ENCODE measurements at places on chromosomes 6 and 20.

DNA sequence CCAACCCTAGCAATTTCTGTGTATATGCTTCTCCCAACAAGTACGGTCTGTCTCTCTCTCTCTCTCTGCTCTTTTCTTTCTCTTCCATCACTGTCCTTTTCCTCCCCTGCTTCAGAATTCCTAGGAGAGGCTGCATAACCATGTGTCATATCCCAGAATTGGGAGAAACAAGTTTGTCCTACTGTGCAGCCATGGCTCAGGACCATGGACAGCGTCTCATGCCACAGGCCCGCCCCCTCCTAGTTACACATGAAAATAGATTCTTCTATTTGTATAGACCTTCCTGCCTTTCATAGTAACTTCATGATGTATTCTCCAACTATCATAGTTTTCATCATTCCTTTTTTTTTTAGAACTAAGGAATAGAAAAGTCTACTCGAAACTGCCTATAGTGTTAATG, 98.0 kb downstream of the FNDC1 start:
- no peak for DNase-seq

- no peak for DNase-seq
These were observed 7.3 kb downstream of the NPBWR2 start for GRCh38 chr20:64099880-64100565.

DNA sequence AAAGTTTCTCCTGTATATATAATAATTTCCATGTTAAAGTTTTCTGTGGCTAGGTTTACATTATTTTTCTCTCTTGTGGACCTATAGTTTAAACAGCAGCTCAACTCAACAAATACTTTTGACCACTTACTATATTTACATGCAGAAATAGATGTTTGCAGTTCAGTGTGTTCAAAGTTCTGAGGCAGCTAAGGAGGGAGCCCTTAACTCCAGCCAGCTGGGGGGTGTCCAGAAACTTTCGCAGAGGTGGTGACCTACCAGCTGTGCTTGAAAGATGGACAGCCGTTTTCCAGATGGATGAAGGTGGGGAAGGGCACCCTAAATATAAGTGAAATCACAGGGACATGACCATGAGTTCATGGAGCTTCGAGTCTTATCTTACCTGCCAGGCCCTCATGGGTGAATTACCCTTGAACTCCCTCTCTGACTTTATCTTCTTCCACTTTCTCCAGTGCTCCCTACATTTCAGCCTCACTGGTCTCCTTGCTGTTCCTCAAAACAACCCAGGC, 33.4 kb downstream of the DHX35 start:
- DNase-seq = no peak

GRCh38 chr6:31528307-31528777, 420 bp upstream of the MCCD1 start:
- no peak for DNase-seq

- no peak for DNase-seq
These were observed 106.8 kb upstream of the PDE10A start for GRCh38 chr6:165769884-165770283.

DNA sequence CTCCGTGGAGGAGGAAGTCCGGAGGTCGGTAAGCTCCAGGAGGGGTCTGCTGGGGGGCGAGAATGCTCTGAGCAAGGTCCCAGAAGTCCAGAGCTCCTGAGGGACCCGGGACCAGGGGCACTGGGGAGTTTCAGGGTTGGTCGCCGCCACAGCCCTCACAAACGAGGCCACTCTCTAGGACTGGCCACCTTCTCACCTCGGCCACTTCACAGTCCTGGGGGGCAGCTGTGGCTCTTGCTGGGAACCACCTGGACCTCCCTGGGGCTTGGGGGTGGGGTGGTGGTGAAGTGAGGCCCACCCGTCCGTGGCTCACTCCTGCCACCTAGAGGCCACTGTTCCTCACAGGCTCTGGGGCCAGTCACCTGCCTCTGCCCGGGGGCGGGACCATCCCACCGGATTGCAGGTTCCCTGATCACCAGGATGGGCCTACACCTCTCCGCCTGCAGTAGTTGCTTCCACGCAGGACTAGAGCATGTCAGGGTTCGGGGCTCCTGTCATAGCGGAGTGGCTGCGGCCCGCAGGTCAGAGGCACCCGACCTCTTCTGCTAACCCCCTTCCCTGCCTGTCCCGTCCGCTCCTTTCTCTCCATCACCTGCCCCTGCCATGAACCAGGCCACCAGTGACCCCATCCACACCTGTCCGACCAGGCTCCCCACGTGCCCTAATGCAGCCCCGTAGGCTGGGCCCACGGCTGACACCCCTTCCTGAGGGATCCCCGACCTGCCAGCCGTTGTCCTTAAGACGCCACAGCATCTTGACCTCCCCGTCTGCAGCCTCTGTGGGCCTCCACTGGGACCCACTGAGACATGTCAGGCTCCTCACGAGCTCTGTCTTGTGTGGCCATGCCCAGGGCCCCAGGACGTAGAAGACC, 5.1 kb upstream of the TCEA2 start:
- peak; percentile 52 for DNase-seq

GRCh38 chr20:36862857-36863668, 12.9 kb upstream of the TLDC2 start:
- DNase-seq = no peak

DNA sequence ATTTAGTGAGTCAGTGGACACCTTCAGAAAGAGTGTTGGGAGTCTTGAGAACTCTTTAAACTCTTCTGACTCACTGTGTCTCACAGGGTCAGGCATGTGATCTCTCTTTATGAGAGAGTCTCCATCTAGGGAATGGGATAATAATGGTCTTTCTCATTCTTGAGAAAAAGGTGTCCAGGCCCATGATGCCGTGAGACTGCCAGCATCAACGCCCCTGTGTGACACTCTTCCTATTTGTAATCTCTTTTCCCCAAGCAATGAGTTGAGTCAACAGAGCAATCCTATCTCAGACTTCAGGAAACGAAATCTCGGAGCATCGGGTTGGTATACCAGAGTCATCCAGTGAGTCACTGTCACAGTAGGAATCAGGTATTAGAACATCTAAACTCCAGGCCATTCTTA, 82.3 kb upstream of the BMP2 start:
- DNase-seq = no peak

DNA sequence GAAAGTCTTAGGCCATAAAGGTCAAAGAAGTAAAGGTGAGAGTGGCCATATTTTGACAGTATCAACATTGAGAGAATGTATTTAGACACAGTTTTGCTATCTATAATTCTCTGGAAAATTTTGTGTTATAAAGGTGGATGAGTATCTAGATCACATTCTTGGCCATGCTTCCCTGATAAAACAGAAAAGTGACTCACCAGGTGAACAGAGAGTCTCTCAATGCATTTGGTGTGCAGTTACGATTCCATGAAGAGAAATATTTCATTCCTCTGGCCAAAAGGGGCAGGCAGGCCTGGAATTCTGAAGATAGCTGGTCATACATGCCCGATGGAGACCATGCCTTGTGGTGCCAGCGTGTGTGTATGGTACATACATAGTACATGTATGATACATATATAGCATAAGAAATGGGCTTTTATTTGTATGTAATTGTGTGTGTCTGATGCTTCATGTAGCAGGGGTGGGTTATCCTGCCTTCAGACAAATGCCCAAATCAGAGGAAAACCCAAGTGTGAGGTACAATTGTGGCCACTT, 164.0 kb downstream of the SOBP start:
- DNase-seq = no peak

- DNase-seq = no peak
These were observed 5.2 kb upstream of the ZC3H12D start for GRCh38 chr6:149489967-149490366.

DNA sequence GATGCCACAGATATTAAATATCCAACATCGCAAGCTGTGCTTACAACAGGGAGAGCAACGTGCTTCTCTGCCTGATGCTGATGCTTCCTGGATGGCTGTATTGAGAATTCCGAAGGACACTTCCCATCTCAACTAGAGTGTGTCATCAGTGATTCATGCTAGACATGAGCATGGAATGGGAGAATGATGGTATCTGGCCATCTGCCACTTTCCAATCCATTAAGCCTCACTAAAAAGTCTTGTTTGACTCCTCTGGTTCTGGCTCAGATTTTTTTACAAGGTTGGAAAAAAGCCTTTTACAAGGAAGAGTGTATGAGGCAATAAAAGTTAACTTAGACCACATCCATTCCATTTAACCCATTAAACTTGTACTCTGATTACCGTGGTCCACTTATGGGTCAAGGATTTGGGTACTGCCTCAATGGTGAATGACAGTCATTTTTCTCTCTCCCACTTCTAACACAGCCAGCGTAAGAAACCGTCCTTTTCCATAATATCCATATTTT, 265.3 kb downstream of the UST start:
- peak; percentile 76 for DNase-seq

DNA sequence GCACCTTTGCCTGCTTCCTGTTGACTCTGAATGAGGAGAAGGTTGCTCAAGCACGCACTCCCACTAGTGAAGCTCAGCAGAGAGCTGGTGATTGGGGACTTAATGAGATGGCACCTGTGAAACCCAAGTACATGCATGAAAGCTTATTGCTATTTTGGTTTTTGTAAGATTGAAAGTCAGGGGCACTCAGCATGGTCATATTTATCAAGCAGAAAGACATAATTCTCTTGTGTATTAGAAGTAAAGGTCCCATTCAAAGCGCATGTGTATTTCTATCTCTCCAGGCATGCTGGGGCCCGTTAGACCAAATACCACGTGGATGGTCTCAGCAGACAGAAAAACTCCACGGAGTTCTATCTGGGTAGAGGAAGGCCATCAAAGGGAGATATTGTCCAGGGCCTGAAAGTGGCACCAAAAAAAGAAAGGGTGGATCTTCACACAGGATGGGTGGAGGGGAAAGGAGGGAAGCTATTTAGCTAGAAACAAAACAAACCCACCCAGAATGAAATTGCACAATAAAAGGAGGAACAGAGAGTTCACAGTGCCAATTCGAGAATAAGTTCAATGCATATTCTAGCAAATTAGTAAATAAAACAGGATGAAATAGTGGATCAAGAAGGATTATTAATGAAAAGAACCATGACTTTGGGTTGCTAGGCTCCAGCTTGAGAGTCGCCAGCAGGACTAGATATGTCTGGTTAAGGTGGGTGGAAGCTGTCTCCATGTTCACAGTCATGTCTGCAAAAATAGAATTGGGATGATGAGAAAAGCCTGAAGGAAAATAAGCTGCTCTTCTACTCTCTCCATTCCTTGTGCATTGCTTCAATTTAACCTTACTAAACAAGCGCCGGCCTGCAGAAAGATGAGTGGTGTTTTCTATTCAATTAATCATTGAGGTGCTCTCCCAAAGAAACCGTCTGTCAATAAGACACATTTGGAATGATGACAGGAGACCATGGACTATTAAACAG, 224.9 kb upstream of the DTNBP1 start:
- DNase-seq = no peak

- no peak for DNase-seq
These were observed 135.9 kb downstream of the OLIG3 start for GRCh38 chr6:137358273-137358672.

GRCh38 chr6:74366634-74367033, 670.6 kb downstream of the CD109 start:
- no peak for DNase-seq

- no peak for DNase-seq
These were observed 6.4 kb upstream of the NCOA7 start for GRCh38 chr6:125784365-125784764.

DNA sequence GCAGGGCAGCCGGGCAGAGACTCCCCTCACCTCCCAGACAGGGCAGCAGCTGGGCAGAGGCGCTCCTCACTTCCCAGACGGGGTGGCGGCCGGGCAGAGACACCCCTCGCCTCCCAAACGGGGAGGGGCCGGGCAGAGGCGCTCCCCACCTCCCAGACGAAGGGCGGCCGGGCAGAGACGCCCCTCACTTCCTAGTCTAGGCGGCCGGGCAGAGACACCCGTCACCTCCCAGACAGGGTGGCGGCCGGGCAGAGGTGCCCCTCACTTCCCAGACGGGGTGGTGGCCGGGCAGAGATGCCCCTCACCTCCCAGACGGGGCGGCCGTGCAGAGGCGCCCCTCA, 6.6 kb upstream of the PRIM2 start:
- DNase-seq = no peak

GRCh38 chr20:5357946-5358345, 41.2 kb upstream of the PROKR2 start:
- DNase-seq = no peak

DNA sequence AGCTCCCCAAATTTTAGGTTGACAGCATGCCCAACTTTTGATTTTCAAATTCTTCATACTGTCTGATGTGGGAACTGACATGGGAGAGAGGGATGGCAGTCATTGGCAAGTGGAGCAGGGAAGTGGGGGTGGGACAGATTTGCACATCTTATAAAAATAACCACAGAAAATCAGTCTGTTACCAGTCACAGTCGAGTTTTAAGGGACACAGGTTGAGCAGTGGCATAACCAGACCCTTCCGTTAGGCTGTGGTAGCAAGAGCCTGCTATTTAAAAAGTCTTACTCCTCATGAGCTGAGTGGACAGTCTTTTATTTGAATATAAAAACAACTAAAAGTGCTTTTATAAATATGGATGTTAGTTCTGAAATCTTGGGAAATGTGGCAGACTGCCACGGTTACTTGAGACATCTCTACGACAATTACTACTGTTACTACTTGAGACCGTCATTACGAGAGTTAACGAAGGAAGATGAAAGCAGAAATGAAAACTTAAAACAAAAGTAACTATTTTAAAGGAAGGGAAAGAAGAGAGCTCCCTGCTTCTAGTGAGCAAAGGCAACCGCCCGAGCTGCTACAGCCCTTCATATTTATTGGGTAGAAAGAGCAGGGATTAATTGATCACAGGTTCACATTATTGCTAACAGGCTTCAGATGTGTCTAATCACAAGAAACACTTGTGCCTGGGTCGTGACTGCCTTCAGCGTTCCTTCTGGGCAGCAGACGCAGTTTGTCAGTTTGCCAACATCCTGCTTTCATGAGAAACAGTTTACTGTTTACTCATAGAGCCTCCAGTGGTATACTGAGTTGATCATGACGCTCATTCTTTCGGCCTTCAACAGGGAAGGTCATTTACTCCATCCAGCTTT, 71.3 kb downstream of the EFHC1 start:
- no peak for DNase-seq

DNA sequence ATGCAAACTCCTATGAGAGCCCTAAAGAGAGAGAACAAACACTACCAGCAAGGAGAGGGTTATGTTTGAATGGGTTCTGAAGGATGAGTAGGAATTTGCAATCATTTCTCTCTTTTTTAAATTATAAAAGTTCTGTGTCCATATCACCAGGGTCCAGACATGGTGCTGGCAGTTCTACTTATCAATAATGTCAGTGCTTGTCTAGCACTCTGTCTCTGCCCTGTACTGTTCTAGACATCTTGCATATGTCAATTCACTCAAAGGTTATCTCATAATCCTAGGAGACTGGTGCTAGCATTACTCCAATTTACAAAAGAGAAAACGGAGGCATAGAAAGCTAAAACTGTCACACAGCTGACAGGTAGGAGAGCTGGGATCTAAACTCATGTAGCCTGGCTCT, 101.3 kb downstream of the VEGFA start:
- DNase-seq = no peak

GRCh38 chr6:51045548-51045947, 226.9 kb downstream of the TFAP2B start:
- no peak for DNase-seq

- no peak for DNase-seq
These were observed 35.3 kb downstream of the METTL24 start for GRCh38 chr6:110322874-110323242.

- DNase-seq = no peak
These were observed 16.0 kb downstream of the ACSS1 start for GRCh38 chr20:25041813-25042530.
